ENCODE measurements at places on chromosomes 1 and 21. TPM values are rescaled to one million over a fixed set of nuclear protein-coding genes. Genes with fewer than 3 reads are reported as not detected.

Gene GBP6
- total RNA-seq, result not detected

Gene SELL
- total RNA-seq, result 0.78 TPM

Gene NEGR1
- 2.3 TPM for total RNA-seq

Gene DIRAS3
- total RNA-seq, result 0.65 TPM

Gene FCRL5
- 3.3 TPM for total RNA-seq

Gene NUAK2
- 50.8 TPM for total RNA-seq

DNA sequence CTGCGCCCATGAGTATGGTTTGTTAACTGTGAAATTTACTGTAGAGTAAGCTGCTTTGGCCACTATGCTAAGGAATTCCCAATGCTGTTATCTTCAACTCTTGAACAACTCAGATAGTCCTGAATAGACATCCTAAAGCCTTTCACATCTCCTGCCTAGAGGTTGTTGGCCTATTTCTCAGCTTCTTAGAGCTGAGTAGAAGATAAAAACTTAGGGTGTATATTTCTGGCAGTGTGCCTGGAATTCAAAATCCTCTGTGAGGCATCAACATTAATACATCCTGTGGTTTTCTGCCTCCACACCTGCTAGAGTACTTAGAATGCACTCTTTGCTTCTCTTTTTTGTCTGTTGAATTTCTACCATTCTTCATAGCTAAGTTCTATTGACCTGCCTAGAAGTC lies 45.8 kb upstream of the RC3H1 start:
- DNase-seq, result no peak

- no peak for DNase-seq
These were observed 143.0 kb upstream of the KCNK1 start for GRCh38 chr1:233470741-233471499.

- DNase-seq, result no peak
These were observed 4.6 kb downstream of the PLPP3 start for GRCh38 chr1:56574794-56575193.

DNA sequence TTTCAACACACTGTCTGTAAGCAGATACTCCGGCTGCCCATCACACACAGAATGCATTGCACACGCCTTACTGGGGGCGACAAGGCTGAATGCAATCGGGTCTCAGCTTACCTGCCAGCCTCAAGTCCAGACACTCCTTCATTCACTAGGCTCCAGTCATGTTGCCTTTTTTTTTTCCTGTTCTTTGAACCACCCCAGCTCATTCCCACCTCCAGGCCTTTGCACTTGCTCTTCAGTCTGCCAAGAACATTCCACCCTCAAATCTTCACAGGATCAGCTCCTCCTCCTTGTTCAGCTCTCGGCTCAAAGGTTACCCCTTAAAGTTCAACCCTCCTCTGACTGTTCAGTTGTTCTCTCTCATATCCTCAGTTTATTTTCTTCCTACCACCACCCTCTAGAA lies 181.9 kb upstream of the ESRRG start:
- no peak for DNase-seq

DNA sequence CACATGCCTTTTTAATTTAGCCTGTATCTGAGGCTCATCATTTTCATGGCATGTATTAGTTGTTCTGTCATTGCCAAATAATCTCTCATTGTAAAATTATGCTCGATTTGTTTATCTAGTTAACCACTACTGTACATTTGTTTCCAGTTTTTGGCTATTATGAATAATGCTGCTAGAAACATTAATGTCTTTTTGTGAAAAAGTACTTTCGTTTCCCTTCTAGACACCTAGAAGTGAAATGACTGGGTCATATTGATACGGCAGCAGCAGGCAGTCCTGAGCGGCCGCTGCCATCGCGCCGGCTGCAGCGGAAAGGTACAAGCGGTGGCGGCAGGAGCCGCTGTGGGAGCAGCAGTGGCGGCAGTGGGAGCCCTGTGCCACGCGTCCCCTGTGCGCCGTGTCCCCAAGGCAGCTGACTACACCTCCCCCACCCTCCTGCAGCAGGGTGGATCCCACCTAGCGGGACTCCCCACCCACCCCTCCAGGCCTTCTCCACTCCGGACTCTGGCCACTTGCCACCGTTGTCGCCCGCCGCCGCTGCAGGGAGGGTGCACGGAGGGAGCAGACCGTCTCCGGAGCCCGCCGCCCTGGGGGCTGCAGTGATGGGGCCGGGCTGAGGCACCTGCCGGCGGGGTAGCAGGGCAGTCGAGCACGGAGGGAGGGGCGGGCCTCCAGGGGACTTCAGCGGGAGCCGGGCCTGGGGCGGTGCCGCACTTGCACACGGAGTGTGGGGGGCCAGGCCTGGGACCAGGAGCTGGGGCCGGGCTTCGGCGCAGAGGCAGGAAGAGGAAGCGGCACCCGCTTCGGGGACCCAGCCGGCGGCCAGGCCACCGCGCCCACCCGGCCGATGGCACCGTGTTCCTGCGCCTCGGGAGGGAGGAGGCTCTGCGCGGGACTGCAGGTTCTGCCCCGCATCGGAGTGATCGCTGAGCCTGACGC lies 66.8 kb upstream of the RGS7 start:
- no peak for DNase-seq

DNA sequence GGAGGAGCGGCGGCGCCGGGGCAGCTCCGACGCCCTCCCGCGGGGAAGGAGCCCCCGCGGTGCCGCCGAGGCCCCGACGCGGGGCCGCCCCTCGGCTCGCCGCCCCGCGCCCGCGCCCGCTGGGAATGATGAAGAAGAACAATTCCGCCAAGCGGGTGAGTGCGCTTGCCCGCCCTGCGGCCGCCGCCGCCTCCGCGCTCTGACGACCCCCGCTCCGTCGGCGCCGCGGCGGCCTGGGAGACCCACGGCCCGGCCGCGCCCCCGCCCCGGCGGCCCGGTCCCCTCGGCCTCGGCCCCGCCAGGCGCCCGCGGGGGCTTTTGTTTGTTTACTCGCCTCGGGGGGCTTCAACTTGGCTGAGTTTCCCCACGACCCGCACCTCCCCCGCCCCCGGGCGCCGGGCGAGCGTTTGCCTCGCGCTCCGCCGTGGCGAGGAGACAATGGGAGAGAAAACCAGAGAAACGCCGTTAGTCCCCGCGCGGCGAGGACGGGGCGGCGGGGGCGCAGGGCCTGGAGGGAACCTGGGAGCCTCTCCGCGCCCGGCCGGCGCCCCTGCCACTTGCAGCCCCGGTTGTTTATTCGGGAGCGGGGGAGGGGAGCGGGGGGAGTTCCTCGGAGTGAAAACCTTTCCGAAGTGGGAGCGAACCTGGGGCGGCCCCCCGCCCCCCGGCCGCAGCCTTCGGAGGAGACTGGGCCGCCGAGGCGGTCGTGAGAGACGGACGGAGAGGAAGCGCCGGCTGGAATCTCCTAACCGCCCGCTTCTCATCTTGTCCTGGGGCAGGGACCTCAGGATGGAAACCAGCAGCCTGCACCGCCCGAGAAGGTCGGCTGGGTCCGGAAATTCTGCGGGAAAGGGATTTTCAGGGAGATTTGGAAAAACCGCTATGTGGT lies 661 bp downstream of the PLEKHO1 start:
- DNase-seq, result peak; percentile 66

DNA sequence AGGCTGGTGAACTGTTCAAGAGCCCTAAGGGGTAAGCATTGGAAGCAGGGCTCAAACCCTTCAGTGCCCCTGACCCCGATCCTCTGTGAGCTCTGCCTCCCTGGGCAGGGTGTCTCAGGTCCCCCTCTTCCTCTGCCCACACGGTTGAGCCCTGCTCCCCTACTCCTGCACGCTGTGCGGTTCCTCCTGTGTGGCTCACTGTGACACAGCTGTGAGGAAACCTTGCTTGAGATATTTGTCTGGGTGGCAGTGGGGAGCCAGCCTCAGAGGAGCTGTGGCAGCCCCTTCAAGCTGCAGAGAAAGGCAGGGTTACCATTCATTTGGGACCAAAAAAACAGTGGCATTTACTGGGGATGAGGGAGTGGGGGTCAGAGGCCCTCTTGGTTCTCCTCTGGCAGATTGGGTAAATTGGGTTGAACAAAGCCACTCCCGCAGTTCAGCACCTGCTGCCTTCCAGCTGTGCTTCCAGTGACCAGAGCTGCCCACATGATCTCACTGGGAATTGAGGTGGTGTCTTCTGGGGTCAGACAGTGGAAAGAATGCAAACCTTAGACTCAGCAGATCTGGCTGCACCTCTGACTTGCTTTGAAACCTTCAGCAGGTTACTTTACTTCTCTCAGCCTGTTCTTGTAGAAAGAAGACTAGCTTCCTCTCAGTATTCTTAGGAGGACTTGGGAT lies 60.6 kb upstream of the CD1D start:
- DNase-seq, result no peak

DNA sequence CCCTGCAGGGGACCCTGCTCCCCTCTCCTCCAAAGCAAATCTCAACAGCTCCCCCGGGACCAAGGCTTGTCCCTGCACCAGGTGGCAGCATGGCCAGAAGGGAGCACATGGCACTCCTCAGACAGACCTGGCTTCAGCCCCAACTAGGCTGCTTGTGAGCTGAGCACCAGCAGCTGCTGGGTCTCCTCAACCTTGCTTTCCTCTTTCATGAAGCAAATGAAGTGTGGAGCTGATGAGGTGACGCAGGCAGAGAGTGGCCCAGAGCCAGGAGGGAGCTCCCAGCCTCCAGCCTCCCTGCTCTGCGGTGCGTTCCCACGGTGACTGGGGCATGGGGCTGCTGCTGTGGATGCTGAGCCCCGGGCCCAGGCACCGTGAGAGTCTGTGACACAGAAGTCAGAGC lies 34.0 kb downstream of the MEGF6 start:
- no peak for DNase-seq

GRCh38 chr1:73333847-73334503 lies 864.0 kb downstream of the LRRIQ3 start:
- DNase-seq, result no peak

DNA sequence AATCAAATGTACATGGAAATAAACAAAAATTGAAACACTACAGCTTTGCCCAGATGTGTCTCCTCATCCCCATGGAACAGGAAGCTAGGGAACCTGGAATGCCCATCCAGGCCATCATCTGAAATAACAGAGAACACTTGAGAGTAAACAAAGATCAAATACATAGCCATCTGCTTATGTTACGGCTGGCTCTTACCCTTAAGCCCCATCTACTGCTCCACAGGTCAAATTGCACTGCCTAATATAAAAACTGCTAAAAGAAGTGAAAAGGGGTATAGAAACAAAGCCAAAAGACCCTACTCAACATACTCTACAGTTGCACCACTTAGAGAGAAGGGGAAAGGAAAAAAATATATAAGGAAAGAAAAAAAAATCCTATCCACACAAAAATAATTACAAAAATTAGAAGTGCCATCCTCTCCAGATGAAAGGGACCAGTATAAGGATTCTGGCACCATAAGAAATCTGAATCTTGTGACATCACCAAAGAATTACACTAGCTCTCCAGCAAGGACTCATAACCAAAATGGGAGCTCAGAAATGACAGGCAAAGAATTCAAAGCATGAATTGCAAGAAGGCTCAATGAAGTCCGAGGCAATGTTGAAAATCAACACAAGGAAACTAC lies 26.9 kb downstream of the OR6Y1 start:
- no peak for DNase-seq

GRCh38 chr1:15178571-15179484 lies 25.3 kb downstream of the TMEM51 start:
- no peak for DNase-seq

GRCh38 chr1:209207126-209207700 lies 376.3 kb upstream of the CAMK1G start:
- no peak for DNase-seq

- peak; percentile 39 for DNase-seq
These were observed 343.4 kb downstream of the MATN1 start for GRCh38 chr1:30379684-30380624.

- DNase-seq, result no peak
These were observed 29.6 kb downstream of the RIMS3 start for GRCh38 chr1:40635763-40636500.

DNA sequence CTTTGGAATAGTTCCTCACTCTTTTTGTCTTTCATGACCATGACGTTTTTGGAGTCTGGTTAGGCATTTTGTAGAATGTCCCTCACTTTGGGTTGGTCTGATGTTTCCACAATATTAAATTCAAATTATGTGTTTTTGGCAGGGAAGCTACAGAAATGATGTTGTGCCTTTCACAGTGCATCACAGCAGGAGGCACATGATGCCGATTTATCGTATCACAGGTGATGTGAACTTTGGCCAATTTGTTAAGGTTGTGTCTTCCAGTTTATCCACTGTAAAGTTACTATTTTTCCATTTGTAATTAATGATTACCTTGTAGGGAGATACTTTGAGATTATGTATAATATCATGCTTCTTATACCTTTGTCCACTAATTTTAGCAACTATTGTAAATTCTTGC lies 114.3 kb downstream of the FGGY start:
- DNase-seq, result no peak

DNA sequence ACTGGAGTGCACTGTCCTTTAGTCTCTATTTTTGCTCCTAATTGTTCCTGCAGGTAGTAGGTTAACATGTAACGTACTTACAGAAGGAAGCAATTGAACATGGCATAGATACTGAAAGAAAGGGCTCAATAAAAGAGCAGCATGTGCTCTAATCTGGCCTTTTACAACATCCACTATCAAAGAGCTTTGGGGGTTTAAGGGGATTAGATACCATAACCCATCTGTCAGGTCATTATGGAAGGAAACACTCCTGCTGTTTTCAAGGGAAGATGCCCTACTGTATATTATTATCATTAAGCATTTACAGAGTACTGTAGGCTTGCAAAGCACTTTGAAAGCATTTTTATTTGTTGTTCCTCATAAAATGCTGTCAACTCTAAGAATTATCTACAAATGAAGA lies 152.8 kb downstream of the TTLL7 start:
- no peak for DNase-seq

DNA sequence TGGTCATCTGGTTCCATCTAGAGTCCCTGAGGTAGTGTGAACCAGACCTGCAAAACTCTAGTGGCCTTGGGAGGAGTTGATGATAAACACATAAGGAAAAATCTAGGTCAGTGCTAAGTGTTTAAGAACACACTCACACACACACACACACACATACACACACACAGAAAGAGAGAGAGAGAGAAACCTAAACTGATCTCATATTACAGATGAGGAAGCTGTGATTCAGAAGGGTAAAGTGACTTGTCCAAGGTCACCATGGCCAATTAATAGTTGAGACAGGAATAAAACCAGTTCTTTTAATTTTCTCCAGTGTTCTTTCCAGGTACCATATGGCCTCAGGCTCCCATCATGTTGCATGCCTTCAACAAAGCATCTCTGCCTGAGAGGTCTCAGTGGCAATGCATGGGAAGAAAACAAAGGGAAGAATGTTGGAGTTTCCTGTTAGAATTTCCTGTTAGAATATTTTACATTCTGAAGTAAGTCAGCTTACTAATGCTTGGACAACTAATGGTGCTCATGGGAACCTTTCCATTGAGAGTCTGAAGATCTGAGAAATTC lies 77.3 kb upstream of the TSPAN2 start:
- no peak for DNase-seq

- peak; percentile 60 for DNase-seq
These were observed 79.0 kb upstream of the NFASC start for GRCh38 chr1:204791453-204792353.

DNA sequence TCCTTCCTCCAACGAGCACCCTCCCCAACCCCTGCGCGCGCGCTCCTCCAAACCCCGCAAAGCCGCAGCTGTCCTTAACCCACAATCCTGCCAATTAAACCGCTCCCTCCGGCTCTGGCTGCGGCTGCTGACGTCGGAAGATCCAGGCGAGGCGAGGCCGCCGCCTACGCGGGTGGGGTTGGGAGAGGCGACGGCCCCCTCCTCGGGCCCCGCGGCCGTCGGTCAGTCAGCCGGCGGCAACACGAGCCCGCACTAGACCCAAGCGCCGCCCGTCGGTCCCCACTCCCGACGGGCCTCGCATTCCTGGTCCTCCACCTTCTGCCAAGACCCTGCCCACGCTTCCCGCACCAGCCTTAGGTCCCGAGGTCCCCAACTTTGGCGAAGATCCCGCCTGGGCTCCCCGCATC lies 75.4 kb downstream of the VWA5B1 start:
- DNase-seq, result peak; percentile 60

Data from mucosa of descending colon (tissue), 3 donors.